SIG-M5 (cell line): ENCODE measurements at places on chromosomes 3 and 15.

DNA sequence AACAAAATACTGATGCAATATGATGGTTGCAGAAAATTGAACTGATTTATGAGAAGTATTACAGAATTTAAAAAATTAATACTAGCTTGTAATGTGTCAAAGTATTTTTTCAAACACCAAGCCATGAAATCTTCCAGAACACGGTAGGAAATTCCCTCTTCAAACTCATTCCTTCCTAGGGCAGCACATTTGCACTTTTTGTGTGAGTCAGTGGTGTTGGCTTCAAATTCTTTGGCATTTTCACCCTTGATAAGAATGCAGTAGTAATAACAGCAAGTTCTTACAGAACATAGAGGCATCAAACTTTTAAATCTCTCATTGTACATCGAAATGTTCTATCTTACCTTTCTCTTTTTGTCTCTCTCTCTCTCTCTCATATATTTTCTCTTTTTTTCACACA is 191.8 kb downstream of the CGGBP1 start:
- no peak for DNase-seq

- no peak for DNase-seq
Observed at GRCh38 chr3:119098619-119099222, 47.2 kb upstream of the TEX55 start.

DNA sequence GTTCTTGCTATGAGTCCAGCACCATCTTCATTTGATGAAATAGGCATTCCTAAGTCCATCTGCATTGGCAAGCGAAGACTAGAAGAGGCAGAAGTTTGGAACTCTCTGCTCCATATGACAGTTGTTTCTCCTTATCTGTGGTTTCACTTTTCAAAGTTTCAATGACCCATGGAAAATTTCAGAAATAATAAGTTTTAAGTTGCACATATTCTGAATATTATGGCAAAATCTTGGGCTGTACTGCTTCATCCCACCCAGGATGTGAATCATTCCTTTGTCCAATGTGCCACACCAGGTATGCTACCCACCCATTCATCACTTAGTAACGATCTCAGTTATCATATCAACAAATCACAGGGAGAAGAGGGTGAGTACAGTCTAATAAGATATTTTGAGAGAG is 647.9 kb downstream of the GRM7 start:
- DNase-seq, result no peak

- DNase-seq, result no peak
Observed at GRCh38 chr3:146134348-146135117, 26.5 kb downstream of the PLOD2 start.

DNA sequence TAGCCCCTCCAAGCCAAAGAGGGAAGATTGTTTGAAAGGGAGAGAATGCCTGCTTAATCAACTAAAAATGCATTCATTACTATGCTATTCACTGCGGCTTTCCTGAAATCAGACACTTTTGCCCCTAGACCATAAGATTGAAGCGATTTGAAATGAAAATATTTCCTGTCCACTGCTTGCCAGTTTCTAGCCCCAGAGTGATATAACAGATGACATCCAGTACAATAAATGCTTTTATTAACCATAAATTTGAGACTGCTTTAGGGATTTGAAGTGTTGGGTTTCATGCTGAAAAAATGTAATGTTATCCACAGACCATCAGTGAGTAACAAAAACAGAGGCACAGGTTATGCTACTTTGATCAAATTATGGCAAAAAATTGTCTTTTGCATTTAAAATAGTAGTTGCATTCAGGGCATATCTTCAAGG is 14.1 kb downstream of the IL17RD start:
- no peak for DNase-seq

GRCh38 chr3:117439812-117440211 is 730.2 kb downstream of the TUSC7 start:
- no peak for DNase-seq

DNA sequence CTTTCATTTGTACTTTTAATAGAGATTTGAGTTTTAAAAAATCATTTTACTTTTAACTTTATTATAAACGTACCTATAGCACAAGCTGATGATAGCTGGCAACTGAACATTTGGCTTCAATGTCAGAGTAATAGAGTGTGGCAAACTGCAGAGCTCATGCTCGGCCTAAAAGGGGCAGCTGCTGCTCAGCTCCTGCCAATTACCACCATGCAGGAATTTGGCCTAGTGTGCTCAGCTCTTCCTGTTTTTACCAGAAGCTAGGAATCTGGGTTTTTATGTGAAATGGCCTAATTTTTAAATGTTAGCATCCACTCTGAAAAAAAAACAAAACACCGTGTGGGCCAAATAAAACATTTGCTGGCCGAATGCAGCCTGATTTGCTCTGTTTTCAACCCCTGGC is 1.8 kb downstream of the IFT122 start:
- DNase-seq, result no peak

DNA sequence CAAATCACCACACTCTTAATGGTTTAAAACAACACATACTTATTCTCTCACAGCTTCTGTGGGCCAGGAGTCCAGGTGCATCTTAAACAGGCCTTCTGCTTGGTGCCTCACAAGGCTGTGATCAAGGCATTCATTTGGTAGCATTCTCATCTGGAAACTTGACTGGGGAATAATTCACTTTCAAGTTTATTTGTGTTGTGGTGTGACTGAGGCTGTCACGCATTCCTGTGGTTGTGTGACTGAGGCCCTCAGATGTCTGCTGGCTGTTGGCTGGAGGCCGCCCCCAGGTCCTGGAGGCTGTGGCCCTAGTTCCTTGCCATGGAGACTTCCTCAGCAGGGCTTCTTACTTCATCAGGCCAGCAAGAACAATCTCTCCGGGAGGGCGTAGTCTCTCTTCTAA is 16.9 kb upstream of the FAM3D start:
- DNase-seq, result no peak

GRCh38 chr3:165518346-165518745 is 318.9 kb downstream of the BCHE start:
- DNase-seq, result no peak

DNA sequence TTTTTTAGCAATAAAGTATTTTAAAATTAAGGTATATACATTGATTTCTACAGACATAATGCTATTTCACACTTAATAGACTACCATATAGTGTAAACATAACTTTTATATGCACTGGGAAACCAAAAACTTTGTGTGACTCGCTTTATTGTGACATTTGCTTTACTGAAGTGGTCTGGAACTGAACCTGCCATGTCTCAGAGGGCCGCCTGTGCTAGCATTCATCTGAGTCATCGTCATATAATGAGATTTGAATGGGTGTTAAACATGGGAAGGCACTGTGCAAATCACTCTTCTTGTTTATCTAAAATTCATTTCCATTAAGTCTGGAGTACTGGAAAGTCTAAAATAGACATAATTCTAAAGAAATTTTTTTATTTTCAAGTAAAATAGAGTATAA is 12.9 kb downstream of the EIF2AK4 start:
- DNase-seq, result no peak

GRCh38 chr3:81778678-81779182 is 17.3 kb upstream of the GBE1 start:
- DNase-seq, result no peak

GRCh38 chr3:31353166-31353565 is 179.6 kb upstream of the STT3B start:
- DNase-seq, result no peak

DNA sequence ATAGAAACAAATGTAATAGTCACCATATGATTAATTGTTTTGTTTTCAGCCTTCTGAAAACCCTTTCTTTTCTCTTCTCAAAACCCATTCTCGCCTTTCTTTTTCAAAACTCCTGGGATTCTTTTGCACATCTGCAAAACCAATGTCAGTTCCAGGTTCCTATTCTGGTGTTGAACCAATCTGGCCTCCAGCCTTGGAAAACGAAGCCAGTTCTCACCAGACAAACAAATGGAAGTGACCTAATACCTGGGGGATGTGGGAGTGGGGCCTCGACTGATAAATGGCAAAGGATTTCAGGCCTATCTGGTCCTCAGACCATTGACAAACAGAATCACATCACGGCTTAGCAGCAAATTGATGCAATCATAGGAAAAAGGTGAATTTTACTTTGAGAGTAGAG is 73.0 kb downstream of the COL8A1 start:
- no peak for DNase-seq
